ENCODE measurements at places on chromosomes 13 and 19.

- no peak for DNase-seq
Measured at GRCh38 chr19:38316477-38317067, 825 bp upstream of the YIF1B start.

- no peak for DNase-seq
Measured at GRCh38 chr13:102035969-102036368, 365.9 kb downstream of the FGF14 start.

- no peak for DNase-seq
Measured at GRCh38 chr13:93824286-93824685, 597.7 kb downstream of the GPC6 start.

DNA sequence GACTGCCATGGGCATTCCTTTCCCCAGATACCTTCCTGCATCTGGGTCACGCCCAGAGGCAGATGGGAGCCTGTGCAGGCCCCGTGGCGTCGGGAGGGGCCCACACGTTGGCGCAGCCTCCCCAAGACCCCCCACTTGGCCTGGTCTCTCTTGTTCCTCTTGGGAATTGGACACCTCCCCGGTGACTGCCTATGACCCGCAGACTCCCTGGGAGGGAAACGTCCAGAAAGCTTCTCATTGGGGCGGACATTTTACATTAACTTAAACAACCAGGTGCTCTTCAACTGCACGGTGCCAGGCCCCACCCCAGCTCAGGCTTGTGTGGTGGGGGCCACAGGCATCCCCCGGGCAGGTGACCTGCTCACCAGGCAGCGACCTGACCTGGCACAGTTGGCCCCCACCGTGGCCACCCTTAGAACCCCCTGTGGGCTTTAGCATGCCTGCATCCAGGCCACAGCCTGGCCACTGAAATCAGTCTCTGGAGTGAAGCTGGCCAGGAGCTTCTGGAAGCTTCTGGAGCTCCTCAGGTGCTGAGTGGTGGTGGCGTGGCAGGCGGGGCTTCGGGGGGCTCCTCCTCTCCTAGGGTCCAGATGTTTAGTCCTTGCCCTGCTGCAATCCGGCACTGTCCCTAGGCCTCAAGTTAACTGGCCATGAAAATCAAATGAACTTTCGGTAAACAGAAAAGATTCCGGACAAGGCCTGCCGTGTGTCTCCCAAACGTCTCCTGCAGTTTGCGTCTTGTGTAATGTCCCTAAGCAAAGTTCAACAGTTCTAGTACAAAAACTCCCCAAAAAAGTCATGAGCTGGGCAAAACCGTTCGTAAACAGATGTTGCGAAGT lies 8.5 kb upstream of the PROZ start:
- no peak for DNase-seq

DNA sequence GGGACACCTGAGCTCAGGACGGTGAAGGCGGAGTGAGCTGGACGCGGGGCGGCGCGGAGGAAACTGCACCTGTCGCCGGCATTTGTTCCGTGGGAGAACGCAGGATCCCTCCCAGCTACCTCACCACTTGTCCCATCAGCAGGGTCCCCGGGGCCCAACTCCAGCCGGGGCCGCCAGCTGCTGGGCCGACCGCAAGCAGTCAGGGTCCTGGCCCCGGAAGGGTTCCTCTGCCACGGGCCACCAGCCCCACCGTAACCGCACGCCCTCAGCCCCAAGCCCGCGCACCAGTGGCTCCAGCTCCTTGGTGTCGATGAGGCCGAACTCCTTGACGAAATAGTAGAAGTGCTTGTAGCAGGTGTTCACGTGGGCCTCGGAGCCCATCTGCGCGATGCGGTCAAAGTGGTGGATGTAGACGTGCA lies 19.6 kb downstream of the MOB3A start:
- DNase-seq, result no peak

GRCh38 chr13:103540382-103540765 lies 474.2 kb upstream of the SLC10A2 start:
- no peak for DNase-seq

GRCh38 chr13:64962404-64962803 lies 2267.7 kb downstream of the PCDH9 start:
- no peak for DNase-seq

GRCh38 chr13:44306371-44307192 lies 67.0 kb upstream of the SERP2 start:
- DNase-seq, result no peak

DNA sequence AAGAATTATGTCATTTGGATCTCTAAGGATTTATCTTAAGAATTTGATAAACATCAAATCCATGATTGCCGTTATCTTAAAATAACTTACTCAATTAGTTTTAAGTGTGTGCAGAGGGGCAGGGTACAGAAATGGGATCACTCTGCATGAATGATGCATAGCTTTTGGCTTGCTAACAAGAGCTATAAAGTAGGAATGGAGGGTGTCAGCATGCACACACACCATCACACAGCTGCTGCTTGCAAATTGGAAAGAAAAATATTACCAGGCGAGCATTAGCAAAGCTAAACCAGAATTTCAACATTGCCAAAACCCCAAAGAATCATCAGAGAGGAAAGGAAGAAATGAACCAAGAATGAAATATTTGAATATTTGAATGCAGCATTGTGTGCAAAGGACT lies 580.6 kb downstream of the LMO7 start:
- no peak for DNase-seq

GRCh38 chr13:47317356-47317755 lies 420.5 kb upstream of the HTR2A start:
- DNase-seq, result no peak

GRCh38 chr13:71217827-71218226 lies 649.2 kb downstream of the DACH1 start:
- DNase-seq, result no peak

DNA sequence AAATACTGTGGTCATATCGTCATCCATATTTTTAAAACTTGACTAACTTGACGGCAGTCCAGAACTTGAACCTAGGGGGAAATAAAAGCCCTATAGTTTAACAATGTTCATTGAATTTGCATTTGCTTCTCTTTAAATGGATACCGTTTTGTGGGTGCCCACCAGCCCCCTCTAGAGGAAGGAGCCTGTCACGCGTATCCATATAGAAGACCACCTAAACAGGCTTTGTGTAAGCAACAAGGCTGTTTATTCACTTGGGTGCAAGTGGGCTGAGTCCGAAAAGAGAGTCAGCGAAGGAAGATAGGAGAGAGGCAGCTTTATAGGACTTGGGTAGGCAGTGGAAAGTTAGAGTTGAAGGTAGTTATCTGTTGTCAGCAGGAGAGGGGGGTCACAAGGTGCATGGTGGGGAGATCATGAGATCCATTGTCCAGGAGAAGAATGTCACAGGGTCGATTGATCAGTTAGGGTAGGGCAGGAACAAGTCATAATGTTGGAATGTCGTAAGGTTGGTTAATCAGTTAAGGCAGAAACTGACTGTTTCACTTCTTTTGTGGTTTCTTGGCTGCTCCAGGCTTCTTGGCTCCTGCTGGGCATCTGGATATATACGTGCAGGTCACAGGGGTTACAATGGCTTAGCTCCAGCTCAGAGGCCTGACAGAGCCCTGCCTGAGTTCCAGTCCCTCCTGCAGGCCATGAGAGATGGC lies 42.5 kb upstream of the ANKRD10 start:
- no peak for DNase-seq

GRCh38 chr19:11551603-11552235 lies 7.3 kb downstream of the ELOF1 start:
- DNase-seq, result peak; percentile 29

DNA sequence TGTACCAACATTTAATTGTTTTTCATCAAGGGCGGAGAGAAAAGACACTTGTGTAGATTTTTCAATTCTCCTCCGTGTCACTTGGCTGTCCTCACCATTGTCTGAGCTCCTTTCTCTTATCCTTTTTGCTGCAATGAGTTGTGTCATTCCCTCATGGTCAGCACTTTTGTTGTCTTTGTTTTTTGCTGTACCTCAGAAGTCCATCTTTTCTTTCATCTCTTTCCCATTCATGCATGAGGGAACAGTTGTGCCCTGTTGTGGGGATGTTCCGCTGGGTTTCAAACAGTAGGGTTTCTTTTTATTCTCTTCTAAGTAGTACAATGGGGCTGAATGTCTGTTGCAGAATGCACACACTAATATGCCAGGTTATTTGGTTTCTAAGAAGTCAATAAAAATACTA lies 222.6 kb downstream of the TM9SF2 start:
- DNase-seq, result no peak

DNA sequence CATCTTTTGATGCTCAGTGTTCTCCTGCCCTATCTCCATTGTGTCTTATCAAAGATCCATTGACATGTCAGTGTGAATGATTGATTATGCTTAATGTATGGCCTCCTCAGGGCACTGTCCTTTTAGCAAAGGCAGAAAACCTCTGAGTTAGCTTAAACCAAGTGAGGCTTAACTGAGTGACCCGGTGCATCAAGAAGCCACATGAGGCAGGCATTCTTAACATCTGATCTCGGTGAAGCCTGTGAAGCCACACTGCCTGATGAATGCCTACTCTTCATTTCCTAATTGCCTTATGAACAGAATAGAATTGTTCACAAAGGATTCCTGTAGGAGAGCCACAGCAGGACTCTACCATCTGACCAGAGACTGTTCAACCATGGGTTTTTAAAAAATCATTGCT lies 168.1 kb upstream of the SOX21 start:
- DNase-seq, result no peak

DNA sequence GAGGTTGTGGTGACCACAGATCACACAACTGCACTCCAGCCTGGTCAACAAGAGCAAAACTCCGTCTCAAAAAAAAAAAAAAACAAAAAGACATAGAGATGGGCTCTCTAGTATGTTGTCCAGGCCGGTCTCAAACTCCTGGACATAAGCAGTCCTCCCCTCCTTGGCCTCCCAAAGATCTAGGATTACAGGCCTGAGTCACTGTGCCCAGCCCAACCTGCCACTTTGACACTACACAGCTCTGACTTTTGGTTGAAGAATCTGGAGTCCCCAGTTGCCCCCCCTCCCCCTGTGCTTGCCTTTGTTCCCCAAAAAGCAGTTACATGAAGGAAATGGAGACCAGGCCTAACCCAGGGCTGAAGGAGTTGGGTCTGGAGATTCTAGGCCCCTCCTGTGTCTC lies 12.9 kb downstream of the CARM1 start:
- DNase-seq, result no peak

DNA sequence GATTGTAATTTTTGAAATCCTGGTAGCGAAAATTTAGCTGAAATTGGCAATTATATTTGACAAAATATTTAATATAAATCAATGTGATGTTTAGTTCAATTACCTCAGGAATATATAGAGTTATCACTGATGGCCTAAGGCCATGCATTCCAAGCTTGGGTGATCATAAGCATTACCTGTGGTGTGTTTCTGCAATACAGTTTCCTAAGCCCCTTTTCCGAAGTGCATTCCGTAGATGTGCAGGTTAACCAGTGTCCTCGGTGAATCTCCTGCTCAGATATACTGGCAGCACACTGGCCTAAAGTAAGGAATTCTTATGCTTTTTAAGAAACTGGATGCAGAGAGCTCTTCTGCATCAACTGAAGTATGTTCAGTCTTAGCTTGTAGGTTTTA lies 35.0 kb downstream of the ITGBL1 start:
- DNase-seq, result no peak

DNA sequence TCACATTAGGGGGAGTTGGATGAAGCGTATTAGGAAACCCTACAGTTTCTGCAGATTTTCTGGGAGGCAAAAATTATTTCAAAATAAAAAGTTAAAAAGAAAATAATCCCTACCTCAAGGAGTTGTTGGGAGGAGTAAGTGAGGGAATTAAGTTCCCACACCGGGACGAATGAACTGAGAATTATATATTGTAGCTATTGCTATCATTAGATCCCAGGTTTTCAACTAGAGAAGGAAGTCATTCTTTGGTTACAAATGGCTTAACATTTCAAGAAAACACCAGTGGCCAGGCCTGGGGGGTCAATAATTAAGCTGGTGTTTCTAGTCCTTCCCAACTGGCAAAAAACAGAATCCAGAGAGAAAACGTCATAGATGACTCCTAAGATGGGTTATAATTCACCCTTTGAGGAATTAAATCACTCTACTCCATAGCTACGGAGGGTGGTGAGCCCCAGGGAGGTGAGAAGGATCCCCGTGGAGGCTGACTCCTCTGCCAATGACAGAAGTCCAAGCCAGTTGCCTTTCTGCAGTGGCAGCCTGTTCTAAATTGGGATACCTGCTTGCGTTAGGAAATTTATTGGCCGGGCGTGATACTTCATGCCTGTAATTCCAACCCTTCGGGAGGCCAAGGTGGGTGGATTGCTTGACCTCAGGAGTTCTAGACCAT lies 1.2 kb upstream of the MYDGF start:
- DNase-seq, result no peak

DNA sequence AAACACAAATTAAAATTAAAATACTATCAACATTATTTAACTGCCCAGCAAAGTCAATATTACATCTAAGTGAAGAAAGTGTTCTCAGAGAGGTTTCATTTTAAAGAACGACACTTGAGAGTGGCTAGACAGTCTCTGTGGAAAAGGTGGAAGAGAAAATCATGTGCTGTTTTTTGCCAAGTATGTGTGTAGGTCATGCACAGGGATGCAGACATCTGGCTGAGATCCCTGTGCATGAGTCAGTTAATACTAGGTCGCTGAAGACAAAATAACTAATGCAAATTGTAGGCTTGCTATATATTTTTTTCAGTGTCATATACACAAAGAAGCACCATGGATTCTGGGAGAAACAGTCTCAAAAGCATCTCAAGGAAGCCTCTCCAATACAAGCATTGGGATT lies 44.3 kb upstream of the ENOX1 start:
- DNase-seq, result no peak

GRCh38 chr19:46297700-46298478 lies 1.0 kb downstream of the HIF3A start:
- DNase-seq, result no peak

DNA sequence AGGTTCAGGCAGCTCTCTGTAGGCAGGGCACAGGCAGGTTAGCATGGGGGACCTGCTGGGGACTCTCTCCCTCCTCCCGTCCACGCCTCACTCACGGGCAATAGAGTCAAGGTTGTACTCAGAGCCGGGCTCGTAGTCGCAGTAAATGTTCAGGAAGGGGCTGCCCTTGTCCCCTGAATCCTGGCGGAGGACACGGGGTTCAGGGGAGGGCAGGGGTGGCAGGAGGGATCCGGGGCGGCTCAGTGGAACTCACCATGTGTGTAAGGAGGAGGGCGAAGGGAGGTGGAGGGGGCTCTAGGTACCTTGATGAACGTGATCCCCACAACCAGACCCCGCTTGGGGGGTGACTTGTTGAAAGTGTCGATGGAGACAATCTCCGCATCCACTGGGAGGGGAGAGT lies 819 bp downstream of the KPTN start:
- no peak for DNase-seq

DNA sequence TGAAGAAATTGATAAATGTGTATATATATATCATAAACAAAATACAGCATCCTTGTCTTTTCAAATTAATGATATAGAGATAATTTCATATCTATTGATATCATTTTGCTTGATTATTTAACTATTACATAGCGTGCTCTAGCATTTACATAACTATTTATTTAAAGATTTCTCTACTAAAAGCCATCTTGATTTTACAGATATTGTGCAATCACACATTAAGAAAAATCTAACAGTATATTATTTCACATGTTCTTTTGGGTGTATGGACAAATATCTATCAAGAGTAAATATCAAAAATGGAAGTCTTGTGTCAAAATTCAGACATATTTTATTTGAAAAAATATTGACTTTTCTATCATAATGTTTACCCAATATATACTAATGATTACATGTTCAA lies 966.8 kb downstream of the SLITRK5 start:
- no peak for DNase-seq

- peak; percentile 41 for DNase-seq
Measured at GRCh38 chr13:52862358-52863206, 14.1 kb upstream of the PCDH8 start.

- no peak for DNase-seq
Measured at GRCh38 chr13:101714195-101714594, 261.7 kb downstream of the ITGBL1 start.

Data from hematopoietic multipotent progenitor cell treated with erythropoietin and hydrocortisone succinate and interleukin-3 and kit ligand, for 15 days (in vitro differentiated cells).